ENCODE measurements at places on chromosomes 12 and 14.
A peak's percentile ranks its signal among the peaks of the same experiment; 100 is the strongest.

- DNase-seq, result no peak
Observed at GRCh38 chr12:26715232-26715631, 117.8 kb downstream of the ITPR2 start.

DNA sequence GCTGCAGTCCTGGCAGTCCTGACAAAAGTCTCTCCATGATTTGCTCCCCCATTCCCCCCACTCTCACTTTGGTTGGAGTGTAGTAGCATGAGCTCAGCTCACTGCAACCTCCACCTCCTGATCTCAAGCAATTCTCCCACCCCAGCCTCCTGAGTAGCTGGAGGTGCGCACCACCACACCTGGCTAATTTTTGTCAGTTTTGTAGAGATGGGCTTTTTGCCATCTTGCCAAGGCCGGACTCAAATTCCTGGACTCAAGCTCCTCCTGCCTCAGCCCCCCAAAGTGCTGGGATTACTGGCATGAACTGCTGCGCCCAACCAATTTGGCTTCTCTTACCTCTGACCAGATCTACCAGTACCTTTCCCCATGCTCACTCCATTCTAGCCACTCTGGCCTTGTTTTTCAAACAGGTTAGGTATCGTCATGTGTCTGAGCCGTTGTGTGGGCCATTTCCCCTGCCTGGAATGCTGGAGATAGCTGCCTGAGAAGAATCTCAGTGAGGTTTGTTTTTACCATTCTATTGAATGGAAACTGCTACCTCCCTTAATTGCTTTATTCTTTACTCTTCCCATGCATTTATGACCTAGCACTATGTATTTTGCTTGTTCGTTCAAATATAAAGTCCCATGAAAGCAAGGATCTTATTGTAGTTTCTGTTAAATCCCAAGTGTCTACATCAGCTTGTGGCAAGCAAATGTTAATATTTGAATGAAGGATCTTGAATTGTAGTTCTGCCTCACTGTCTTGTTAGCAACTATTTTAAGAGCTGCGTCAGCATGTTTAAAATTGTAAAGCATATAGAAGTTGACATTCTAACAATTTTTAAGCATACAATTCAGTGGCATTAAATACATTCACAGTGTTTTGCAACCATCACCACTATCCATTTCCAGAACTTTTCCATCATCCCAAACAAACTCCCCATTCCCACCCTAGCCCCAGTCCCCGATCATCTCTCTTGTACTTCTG lies 39.7 kb downstream of the CPSF6 start:
- no peak for DNase-seq

DNA sequence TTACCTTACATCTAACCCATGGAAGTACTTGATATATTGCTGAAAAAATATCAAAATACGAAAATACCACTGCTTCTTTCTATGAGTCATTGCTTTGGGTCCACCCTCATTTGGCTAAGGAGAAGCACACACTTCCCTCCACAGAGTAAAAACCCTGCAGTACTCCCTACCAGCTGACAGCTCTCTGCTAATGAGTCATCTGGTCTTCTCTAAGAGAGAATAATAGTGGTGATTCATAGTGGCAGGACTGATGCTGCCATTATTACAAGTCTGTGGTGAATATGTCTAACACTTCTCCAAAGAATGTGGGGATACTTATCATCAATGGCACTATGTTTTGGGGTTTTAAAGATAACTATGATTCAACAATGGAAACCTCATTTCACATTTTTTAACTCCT lies 90.7 kb downstream of the PPFIA2 start:
- peak; percentile 16 for DNase-seq

DNA sequence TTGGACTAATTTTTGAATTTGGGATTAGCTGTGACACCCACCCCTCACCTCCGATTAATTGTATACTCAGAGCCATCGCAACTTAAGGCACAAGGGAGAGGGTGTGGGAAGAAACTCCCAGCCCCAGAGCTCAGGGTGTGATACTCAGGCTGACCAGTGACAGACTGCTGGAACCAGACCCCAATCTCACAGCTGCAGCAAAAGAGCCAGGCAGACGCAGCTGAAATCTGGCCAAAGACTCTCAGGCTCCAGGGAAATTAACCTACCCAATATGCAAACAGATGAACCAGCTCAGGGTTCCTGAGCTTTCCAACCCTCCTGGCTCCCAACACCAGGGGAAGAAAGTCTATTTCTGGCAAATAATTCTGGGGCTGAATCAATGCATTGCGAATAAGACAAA lies 30.5 kb downstream of the ANAPC7 start:
- no peak for DNase-seq

- no peak for DNase-seq
Observed at GRCh38 chr14:98593361-98593761, 678.6 kb downstream of the BCL11B start.
